CD4-positive, alpha-beta memory T cell (primary cell): ENCODE measurements at places on chromosomes 3 and 15. TPM values are rescaled to one million over a fixed set of nuclear protein-coding genes. Genes with fewer than 3 reads are reported as not detected.

- no peak for DNase-seq
These were observed 204.7 kb downstream of the TBL1XR1 start for GRCh38 chr3:176992565-176992964.

Gene GASK1A
- total RNA-seq, result not detected

GRCh38 chr3:29906906-29907305 lies 626.0 kb downstream of the RBMS3 start:
- no peak for DNase-seq

GRCh38 chr3:63817225-63817624 lies 1.9 kb upstream of the C3orf49 start:
- DNase-seq, result no peak

Gene SNX33
- total RNA-seq, result 3.8 TPM

Gene SCN11A
- total RNA-seq, result 0.08 TPM

GRCh38 chr3:143362115-143362991 lies 242.8 kb downstream of the CHST2 start:
- DNase-seq, result no peak

Gene UBAP1L
- 16.6 TPM for total RNA-seq

Gene GOLGA8T
- total RNA-seq, result 0.72 TPM

GRCh38 chr3:136187868-136188267 lies 8.3 kb downstream of the MSL2 start:
- DNase-seq, result no peak

GRCh38 chr15:65355988-65356353 lies 21.8 kb downstream of the IGDCC3 start:
- DNase-seq, result no peak

- no peak for DNase-seq
These were observed 15.8 kb upstream of the SOX2 start for GRCh38 chr3:181695661-181696491.

Gene PLA2G4E
- not detected for total RNA-seq

Gene ZBBX
- total RNA-seq, result not detected

- no peak for DNase-seq
These were observed 86.3 kb downstream of the TMEM108 start for GRCh38 chr3:133124511-133124910.

DNA sequence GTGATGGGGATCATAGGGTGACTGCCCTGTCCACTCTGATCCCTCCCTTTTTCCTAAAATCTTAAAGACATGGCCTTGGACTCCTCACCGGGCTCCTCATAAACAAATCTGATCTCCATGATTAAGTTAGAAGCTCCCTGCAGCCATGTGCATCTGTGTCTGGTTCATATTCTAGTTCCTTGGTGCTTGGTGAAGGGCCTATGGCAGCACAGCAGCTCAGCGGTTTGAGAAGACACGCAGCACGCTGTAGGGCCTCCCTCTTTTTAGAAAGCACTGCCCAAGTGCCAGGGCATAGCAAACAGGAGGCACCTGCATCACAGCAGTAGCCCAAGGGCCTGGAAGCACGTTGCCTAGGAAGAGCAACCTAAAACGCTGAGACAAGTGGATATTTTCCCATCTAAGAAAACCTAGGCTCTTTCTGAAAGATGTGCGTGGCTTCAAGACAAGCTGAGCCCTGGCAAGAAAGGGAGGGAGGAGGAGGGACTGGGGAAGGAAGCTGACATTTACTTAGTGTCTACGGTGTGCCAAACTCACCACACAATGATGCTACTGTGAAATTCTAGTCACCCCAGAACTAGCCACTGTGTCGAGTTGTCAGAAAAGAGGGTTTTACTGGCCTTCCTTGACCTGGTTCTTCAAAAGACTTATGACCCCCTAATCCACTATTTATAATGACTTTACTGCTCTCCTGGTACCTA lies 14.9 kb upstream of the ULK3 start:
- no peak for DNase-seq

Gene RBPMS2
- not detected for total RNA-seq

Gene SKOR1
- 0.38 TPM for total RNA-seq

- DNase-seq, result no peak
These were observed 464.9 kb downstream of the TAFA4 start for GRCh38 chr3:68467465-68467864.

DNA sequence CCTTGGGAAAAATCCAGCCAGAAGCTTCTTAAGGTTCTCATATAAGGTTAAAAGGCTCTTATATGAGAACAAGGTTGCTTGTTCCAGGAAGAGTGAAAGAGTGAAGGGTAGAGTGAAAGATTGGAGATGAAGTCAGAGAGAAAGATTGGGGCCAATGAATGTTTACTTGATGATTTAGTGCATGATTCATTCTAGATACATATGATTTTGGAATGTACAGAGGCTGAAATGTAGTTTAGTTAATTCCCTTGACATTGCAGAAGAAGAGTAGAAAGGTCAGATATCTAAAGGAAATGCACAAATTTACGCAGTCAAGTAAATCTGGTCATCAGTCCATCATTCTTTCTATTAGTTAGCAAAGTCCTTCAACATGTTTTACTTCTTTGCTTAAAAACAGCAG lies 619.8 kb upstream of the ZNF717 start:
- no peak for DNase-seq

Gene TOMM70
- total RNA-seq, result 34.7 TPM

Gene ASB14
- not detected for total RNA-seq
